Central memory CD8-positive, alpha-beta T cell (primary cell): ENCODE measurements at places on chromosomes 3 and 15.
A peak's percentile ranks its signal among the peaks of the same experiment; 100 is the strongest.

DNA sequence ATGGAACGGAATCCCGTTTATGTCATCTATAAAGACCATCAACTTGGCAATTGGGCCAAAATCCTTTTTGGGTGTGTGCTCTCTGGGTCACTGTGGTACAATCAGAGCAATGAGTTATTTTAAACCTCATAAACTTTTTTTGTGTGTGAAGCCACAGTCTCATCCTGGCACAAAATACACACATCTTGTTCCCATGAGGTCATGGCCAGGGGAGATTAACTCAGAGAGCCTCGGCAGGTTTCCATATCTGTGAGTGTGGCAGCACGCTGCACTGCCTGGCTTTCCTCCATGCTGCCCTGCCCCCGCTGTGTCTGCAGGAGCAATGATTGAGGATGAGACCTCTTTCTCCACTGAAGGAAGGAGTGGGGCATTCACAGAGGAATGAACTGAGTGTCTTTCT, 54.0 kb upstream of the DLG1 start:
- DNase-seq = no peak
- H3K27me3 ChIP-seq = peaks cover 39% of the 10 kb centered on the region
- no peak overlapping the region for H3K4me3 ChIP-seq
- no peaks in the 10 kb centered on the region for H3K36me3 ChIP-seq
- H3K4me1 ChIP-seq = no peaks in the 10 kb centered on the region
- H3K27ac ChIP-seq = no peak overlapping the region

GRCh38 chr3:58609990-58610389, 32.8 kb upstream of the FAM107A start:
- no peaks in the 10 kb centered on the region for H3K36me3 ChIP-seq
- H3K4me3 ChIP-seq = no peak overlapping the region
- H3K27me3 ChIP-seq = peaks cover 10% of the 10 kb centered on the region
- no peak for DNase-seq
- H3K27ac ChIP-seq = no peak overlapping the region

- no peaks in the 10 kb centered on the region for H3K36me3 ChIP-seq
- no peak overlapping the region for H3K4me3 ChIP-seq
- H3K27ac ChIP-seq = no peak overlapping the region
- no peak for DNase-seq
These were observed 113.2 kb downstream of the SAMMSON start for GRCh38 chr3:70112751-70113150.

- H3K4me3 ChIP-seq = no peak overlapping the region
- H3K4me1 ChIP-seq = peaks cover 10% of the 10 kb centered on the region
- no peak overlapping the region for H3K27ac ChIP-seq
- peaks cover 2% of the 10 kb centered on the region for H3K36me3 ChIP-seq
- no peaks in the 10 kb centered on the region for H3K27me3 ChIP-seq
These were observed 84.5 kb upstream of the HERC1 start for GRCh38 chr15:63918317-63918672.

DNA sequence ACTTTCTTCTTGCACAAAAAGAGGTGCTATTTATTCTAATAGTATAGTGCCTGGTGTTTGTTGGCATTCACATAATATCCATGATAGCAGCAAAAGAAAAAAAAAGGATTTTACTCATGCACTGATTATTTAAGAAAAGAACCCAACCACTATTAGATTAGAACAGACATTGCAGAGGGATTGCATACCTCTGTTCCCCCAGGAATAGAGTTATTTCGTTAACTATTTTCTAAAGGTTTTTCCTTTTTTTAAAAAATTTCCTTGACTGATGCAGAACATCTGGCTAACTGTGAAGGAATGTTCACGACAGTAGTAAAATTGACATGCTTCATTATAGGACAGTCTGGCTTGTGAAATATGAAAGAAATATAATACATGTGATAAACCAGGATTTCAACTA, 136.6 kb upstream of the PTX3 start:
- no peak overlapping the region for H3K4me3 ChIP-seq
- H3K4me1 ChIP-seq = no peaks in the 10 kb centered on the region
- no peak overlapping the region for H3K27ac ChIP-seq

GRCh38 chr3:71441925-71442651, 141.4 kb downstream of the FOXP1 start:
- H3K4me3 ChIP-seq = peak overlapping the region; percentile 58
- DNase-seq = no peak
- peak overlapping the region; percentile 74 for H3K27ac ChIP-seq
- peaks cover 25% of the 10 kb centered on the region for H3K36me3 ChIP-seq
- peaks cover 90% of the 10 kb centered on the region for H3K4me1 ChIP-seq

DNA sequence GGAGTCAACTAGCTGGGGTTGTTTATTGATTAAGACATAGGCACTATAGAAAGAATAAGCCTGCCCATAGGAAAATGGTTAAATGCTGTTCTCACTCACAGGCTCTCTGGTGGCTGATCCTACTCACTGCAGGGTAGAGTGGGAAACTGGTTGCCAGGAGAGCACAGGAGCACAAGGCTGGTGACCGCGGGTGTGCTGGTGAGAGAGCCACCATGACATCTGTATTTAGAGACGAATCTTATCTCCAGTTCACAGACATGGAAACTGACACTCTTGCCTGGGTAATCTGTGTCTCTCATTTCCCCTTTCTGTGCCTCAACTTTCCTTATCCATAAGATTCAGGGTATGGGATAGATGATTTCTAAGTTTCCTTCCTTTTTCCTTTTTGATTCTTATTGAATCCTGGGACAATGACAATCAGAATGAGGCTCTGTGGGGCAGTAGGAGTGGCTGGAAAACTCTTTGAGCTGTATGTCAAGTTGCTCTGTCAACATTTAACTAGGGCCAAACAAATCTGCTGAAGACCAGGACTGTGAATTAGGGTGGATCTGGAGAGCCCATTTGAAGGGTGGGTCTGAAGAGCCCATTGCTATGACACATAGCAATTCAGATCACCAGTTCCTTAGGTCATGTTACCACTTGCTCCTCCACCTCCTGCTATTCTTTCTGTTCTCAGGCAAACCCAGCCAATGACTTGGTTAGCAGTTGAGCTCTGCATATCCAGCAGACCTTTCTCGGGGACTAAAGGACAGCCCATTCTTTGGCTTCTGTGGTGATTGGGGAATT, 286.1 kb upstream of the TBL1XR1 start:
- H3K36me3 ChIP-seq = peaks cover 2% of the 10 kb centered on the region
- H3K27ac ChIP-seq = no peak overlapping the region
- H3K4me3 ChIP-seq = no peak overlapping the region
- DNase-seq = no peak
- H3K27me3 ChIP-seq = no peaks in the 10 kb centered on the region

GRCh38 chr3:195208183-195208582, 62.8 kb downstream of the XXYLT1 start:
- peaks cover 8% of the 10 kb centered on the region for H3K36me3 ChIP-seq
- no peak for DNase-seq
- H3K4me1 ChIP-seq = peaks cover 37% of the 10 kb centered on the region
- H3K27me3 ChIP-seq = no peaks in the 10 kb centered on the region
- peak overlapping the region; percentile 29 for H3K27ac ChIP-seq

- no peaks in the 10 kb centered on the region for H3K27me3 ChIP-seq
- H3K36me3 ChIP-seq = no peaks in the 10 kb centered on the region
- H3K4me3 ChIP-seq = no peak overlapping the region
- DNase-seq = no peak
These were observed 237.0 kb downstream of the LPP start for GRCh38 chr3:188390775-188391443.

- no peak overlapping the region for H3K4me3 ChIP-seq
- no peak for DNase-seq
- H3K27ac ChIP-seq = peak overlapping the region; percentile 16
- H3K4me1 ChIP-seq = peaks cover 28% of the 10 kb centered on the region
- H3K36me3 ChIP-seq = peaks cover 15% of the 10 kb centered on the region
These were observed 101.7 kb downstream of the NR1I2 start for GRCh38 chr3:119883461-119884160.

DNA sequence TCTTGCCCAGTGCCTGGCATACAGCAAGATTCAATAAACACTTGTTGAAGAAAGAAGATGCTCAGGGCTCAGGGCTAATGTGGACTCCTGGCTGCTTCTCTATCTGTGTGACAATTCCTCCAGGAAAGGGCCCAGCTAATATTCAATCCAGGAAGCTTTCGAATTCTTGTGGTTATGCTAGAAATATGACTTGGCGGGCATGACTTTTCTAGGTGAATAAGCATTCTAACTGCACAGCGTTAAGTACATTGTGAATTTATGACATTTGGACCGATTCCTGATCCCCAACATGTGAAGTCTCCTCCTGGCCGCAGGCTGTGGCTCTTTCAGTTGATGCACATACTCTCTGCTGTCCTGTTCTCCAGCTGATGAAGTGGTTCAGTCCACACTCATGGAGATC, 117.0 kb downstream of the IMPG2 start:
- no peaks in the 10 kb centered on the region for H3K4me1 ChIP-seq
- DNase-seq = no peak
- peaks cover 68% of the 10 kb centered on the region for H3K27me3 ChIP-seq
- H3K4me3 ChIP-seq = no peak overlapping the region
- H3K36me3 ChIP-seq = no peaks in the 10 kb centered on the region
- H3K27ac ChIP-seq = no peak overlapping the region

- H3K4me3 ChIP-seq = no peak overlapping the region
- no peaks in the 10 kb centered on the region for H3K36me3 ChIP-seq
- H3K4me1 ChIP-seq = no peaks in the 10 kb centered on the region
- H3K27me3 ChIP-seq = peaks cover 82% of the 10 kb centered on the region
- no peak for DNase-seq
These were observed 41.0 kb downstream of the AQP9 start for GRCh38 chr15:58179206-58179605.

GRCh38 chr3:118945834-118946233, 88.8 kb downstream of the IGSF11 start:
- DNase-seq = no peak
- H3K4me1 ChIP-seq = peaks cover 7% of the 10 kb centered on the region
- no peaks in the 10 kb centered on the region for H3K36me3 ChIP-seq
- H3K27ac ChIP-seq = no peak overlapping the region
- no peak overlapping the region for H3K4me3 ChIP-seq
- peaks cover 6% of the 10 kb centered on the region for H3K27me3 ChIP-seq

DNA sequence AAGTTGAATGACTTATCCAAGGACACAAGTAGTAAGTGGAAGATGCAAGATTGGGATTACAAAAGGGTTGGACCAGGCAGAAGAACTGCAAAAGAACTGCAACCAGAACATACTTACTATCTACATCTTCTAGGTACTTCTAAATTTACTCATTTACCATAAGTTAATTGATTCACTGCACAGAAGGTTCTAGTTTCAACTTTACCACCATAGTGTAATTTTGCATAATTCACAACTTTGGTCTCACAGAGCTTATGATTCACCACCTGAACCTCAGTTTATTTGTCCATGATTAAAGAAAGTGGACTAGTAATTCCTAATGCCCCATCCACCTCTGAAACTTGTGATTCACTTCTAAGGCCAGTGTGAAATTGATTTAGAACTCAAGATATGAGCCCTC, 236.8 kb upstream of the UBE2E2 start:
- H3K4me1 ChIP-seq = no peaks in the 10 kb centered on the region
- no peak overlapping the region for H3K4me3 ChIP-seq
- H3K27ac ChIP-seq = no peak overlapping the region

- DNase-seq = no peak
- H3K36me3 ChIP-seq = peaks cover 6% of the 10 kb centered on the region
- no peak overlapping the region for H3K27ac ChIP-seq
- H3K4me1 ChIP-seq = peaks cover 40% of the 10 kb centered on the region
These were observed 4.4 kb upstream of the DLG1 start for GRCh38 chr3:197302696-197303341.

DNA sequence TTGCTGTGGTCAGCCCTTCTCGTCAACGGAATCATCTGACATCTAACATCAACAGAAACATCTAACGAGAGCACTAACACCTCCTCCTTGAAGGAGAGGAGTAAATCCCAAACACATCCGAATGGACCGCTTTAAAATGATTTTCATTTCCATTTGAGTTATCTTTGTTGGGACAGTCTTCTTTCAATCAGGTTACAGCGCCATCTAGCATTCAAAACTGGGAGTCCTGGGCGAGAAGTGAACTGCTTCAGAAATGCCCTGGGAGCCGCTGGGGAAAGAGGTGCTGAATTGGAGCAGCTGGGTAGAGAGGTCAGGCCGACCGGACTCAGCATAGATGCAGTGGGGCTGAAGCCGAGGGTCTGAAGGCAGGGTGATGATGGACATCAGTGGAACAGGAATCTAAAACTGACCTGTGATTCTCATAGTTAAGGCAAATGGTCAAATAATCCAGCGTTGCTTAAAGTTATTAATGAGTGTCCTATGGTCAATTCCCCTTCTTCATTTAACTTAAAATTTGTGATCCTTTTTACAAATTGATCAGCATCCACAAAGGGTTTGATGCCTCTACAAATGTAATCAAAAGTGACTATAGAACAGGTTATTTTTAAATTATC, 170.0 kb upstream of the NDN start:
- no peak overlapping the region for H3K4me3 ChIP-seq
- no peak for DNase-seq
- no peak overlapping the region for H3K27ac ChIP-seq
- peaks cover 2% of the 10 kb centered on the region for H3K36me3 ChIP-seq

- peaks cover 38% of the 10 kb centered on the region for H3K27me3 ChIP-seq
- H3K27ac ChIP-seq = no peak overlapping the region
- no peaks in the 10 kb centered on the region for H3K36me3 ChIP-seq
- DNase-seq = no peak
These were observed 80.2 kb upstream of the ACP3 start for GRCh38 chr3:132236701-132237651.

DNA sequence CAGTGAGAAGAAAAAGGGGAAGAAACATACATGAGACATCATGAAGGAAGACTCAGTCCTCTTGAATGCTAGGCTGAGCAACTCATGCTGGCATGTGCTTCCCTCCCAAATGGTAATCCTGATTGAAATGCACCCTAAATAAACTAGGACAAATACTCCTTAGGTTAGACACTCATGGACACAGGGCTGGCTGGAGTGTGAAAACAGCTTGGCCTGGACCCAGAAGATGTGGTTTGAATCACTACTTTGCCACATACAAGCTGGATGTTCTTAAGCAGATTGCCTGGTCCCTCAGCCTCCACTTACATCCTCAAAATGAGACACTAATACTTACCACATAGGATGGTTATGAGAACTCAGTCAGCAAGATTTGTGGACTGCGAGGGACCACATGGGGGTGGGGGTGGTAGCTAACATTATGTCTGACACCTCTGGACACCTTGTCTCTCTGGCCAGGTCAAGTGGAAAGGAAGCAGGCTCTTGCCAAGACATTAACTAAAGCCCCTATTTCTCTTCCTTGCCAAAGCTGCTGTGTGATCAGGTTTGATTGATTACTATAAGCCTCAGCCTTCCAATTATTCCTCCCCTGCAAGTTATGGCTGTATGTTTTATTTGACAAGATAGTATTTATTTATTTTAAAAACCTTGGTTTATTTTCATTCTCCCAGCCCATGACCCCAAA, 138.9 kb upstream of the SLC7A14 start:
- H3K4me3 ChIP-seq = no peak overlapping the region
- no peak for DNase-seq
- H3K36me3 ChIP-seq = no peaks in the 10 kb centered on the region
- no peak overlapping the region for H3K27ac ChIP-seq
- no peaks in the 10 kb centered on the region for H3K4me1 ChIP-seq

GRCh38 chr3:165128544-165128943, 50.2 kb upstream of the SI start:
- no peak for DNase-seq
- H3K27me3 ChIP-seq = no peaks in the 10 kb centered on the region
